ENCODE measurements at places on chromosomes 2 and 18.

DNA sequence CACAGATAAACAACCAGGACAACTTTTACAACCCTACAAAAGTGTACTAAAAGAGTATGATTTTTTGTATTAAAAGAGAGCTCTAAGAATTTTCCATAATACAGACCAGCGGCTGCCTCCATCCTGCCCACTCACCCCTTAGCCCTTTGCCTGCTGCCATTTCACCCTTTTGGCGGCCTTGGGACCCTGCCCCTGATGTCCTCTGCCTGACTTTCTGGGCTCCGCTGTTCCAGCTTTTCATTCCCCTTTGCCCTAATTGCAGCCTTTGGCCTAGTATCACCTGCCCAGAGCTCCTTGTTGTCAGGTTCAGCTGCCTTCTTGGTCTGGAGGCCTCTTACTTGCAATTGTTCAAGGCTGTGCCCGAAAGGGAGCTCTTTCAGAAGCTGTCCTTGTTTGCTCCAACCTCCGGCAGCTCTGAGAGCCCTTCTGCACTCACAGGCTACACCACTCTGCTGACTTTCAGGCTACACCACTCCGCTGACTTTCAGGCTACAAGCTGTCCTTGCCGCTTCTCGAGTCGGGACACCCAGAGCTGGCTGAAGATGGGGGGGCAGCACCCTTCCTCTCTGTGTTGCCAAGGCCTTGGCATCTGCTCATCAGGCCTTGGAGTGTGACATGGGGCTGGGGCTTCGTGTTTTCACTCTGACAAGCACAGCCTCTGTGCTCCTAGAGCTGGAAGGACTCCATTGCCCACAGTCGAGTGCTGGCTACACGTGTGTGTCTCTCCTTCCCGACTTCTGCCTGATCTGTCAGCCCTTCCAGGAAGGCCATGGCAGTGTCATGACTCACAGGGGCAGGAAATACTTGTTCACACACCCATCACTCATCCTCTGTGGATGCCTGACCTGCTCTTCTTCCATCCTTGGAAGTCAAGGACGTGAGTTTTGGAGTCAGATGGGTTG is 43.1 kb upstream of the HDAC4 start:
- DNase-seq = no peak

DNA sequence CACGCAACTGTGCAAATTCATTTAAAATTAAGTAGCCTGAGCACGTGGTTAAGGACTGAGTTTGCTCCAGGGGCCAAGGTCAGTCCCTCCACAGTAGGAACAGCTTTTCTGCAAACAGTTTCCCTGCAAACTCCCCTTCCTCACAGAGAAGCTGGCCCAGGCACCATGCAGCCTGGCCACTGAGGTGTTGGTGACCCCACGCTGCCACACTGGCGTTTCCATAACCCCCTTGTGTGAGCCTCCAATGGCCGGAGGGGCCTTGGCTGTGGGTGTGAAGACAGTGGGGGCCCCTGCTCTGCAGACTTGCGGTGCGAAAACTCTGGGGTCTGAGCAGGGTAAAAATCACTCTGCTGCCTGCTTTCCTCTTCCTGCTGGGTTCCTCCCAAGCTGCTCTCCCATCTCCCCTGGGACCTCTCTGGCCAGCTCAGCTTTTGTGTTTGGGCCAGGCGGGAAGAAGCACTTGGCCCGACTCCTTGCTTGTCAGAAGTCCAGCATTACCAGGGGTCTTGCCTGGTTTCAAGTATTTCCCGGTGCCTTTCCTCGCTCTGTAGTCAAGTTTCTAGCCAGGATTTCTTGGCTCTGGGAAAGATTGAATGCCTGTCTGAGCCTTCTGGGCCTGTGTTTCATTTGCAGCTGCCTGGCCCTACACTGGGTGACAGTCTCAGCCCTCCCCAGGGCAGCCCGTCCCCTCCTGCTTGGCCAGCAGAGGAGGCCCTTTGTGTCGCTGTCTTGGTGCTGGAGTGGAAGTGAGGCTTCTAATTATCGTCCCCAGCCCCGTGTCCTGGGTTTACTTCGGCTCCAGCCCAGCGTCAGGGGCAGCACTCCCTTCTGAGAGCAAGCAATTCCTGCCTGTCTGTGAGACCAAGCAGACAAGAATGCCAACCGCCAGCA is 131.4 kb upstream of the SLC1A4 start:
- DNase-seq = no peak

DNA sequence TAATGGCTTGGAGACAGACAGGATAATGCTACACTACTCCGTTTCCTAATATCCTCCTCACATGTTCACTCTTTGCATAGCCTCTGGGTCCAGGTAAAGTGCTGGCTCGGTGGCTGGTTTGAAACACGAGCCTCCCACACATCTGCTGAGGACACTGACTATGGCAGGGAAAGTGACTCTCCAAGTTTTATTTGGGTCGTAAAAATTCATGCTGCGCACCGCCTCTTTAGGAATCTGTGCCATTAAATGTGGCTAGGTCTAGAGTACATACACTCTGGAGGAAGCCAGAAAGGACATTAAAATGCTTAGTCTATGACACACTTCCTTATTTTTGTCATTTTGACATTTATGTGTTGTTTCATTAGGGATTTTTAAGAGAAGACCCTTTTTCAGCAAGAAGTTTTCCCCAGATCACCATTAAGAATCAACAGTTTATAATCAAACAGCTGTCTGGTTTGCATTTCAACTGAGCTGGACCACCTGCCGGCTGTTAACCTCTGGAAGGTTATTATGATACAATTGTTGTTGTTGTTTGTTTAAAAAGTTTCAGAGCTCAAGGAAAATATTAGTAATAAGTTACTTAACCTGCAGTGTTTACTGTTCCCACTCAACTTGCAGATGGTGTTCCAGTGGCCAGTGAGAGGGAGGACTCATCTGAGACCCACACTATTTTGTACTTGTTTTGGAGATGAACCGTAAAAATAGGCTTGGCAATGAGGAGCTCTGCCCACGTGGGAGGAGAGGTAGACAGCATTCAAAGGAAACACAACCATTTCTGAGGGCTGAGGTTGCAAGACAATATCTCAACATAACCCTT is 443.3 kb upstream of the MEIS1 start:
- no peak for DNase-seq

DNA sequence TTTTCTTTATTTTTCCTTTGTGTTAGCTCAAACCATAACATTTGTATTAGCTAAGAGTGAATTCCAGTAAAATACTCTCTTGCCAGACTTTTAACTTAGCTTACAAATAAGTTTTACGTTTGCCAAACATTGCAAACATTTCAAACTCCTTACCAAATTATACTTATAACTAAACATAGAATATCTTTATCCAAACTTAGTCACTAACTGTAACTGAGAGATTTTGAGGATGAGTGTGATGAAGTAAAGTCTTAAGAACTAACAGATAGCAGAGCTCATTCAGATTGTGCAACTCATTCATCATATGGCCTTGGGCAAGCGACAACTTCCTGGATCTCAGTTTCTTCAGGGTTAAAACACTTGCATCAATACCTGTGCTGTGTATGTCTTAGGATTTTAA is 533.7 kb downstream of the TDRD15 start:
- no peak for DNase-seq

- DNase-seq = no peak
Observed at GRCh38 chr18:25805939-25806338, 284.5 kb downstream of the SS18 start.

DNA sequence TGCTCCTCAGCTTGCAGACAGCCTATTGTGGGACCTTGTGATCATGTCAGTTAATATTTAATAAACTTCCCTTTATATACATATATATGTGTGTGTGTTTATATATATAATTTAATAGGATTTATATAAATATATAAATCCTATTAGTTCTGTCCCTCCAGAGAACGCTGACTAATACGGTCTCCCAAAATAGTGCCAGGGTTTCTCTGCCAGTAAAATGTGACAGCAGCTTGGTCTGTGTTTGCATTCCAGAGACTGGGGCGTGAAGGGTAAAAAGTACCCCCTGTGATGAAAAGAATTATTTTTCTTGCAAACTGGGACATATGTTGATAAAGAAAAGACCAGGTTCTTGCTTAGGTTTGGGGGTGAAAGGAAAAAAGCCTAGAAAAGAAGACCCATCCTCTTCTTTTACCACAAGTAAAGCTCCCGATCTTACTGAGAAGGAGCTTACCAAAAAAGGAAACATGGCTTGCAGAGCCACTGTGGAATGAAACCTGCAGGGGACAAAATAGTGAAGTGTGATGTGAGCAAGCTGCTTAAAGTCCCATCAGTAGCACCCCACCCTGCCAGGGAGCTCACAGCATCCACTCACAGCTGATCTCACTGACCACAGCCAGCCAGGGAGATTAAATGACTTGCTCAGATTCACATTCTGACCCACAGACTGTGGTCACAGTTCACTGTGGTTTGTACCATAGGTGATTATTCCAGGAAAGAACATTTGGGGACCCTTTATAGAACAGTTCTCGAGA is 110.9 kb upstream of the RMP24 start:
- DNase-seq = no peak

DNA sequence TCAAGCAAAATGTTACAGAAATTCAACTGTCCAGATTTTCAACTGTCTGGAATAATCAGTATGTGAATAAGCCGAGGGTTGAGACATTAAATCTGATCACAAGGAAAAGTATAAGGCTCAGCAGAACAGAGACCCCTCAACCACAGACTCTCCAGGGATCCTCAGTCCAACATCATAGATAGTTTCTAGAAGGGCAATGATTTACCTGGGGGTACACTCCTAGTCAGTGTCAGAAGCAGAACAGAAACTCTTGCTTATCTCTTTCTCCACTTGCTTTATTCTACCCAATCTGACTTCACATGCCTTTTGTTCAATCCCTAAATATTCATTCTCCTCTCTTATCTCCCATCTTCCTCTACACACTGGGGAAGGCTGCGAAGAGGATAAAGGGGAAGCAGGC is 36.4 kb downstream of the ICOS start:
- no peak for DNase-seq

Data from H1 (cell line).